ENCODE measurements at places on chromosomes 3 and 15.

DNA sequence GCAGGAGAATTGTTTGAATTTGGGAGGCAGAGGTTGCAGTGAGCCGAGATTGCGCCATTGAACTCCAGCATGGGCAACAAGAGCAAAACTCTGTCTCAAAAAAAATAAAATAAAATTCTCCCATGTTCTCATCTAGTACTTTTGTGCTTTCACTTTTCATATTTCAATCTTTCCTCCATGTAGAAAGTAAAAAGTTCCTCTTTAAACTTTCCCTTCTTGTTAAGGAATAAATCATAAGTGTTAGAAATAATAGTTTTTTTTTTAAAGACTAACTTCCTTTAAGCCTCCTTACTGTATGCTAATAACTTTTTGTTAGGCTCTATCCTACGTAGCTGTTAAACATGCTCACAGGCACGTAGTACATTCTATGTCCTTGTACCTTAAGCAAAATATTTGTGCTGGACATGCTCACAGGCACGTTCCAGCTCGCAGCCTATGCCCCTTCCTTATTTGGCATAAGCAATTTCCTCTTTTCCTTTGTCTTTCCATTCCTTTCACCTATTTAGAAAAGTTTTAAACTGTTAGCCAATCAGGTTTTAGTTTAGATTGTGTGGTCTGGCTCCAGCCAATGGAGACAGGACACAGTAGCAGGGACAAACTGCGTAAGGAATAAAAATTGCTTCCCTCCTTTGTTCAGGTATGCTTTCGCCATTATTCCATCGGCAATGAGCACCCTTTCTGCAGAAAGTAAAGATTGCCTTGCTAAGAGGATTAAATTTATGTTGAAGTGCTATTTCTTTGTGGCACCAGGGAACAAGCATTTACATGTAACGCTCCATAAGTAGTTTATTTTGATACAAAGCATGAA lies 38.9 kb upstream of the PIK3CB start:
- no peak for DNase-seq

- no peak for DNase-seq
Observed at GRCh38 chr3:4928277-4928789, 50.9 kb upstream of the BHLHE40 start.

DNA sequence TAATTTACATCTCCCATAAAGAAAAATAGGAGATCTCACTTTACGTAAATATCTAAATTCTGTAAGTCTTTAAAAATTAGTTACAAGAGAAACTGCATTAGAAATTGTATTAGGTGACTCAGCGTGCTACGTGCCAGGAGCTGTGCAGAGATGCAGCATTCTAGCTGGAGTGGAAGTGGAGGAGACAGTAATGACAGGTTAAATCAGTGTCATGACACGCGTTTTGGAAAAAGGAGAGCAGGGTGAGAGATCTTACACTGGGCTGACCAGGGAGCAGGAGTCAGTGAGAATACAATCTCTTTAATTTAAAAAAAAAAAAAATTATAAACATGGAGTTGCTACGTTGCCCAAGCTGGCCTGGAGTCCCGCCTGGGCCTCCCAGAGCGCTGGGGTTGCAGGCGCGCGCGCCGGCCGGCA lies 635 bp downstream of the TUBGCP5 start:
- peak; percentile 37 for DNase-seq

DNA sequence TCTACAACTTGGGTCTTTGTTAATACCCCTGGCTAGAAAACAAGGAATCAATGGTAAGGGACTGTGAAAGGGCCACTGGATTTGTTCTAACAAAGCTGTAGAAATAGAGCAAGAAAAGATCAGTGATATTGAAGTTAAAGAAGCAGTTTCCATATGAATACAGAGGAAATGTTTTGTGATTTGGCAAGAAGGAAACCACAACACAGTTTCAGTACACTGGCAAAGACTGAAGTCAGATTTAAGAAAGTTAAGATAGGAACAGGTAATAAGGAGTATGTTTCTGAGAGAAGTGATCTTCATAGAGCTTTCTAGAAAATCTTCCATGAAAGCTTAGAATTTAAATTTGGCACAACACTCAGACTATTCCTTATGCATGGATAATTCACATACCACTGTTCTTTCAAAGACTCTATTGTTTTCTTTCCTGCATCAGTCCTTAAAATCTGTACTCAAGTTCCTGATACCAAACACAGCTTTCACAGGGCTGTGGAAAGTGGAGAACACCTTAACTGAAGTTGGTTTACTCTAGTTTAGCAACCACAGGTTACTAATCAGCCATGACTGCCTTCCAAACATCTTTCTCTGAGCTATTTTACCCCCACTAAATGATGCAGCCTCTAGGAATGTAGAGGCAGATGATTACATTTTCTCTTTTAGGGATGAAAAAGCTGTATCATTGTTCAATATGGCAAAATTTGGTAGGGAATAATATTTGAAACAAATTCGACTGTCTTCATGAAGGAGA lies 32.4 kb upstream of the ALCAM start:
- no peak for DNase-seq

- no peak for DNase-seq
Observed at GRCh38 chr15:25689592-25689991, 173.5 kb downstream of the ATP10A start.

All from SHP77 (cell line).